Stimulated activated CD4-positive, alpha-beta T cell treated with anti-CD3 and anti-CD28 coated beads, Interleukin-1b, Interleukin-23, amount 100 ng/mL, for 1 hour (primary cell): ENCODE measurements at places on chromosomes 1 and 21.

- DNase-seq: no peak
Measured at GRCh38 chr1:79896140-79896539, 889.6 kb upstream of the ADGRL4 start.

GRCh38 chr1:178382372-178382771 lies 114.4 kb downstream of the CLEC20A start:
- no peak for DNase-seq

DNA sequence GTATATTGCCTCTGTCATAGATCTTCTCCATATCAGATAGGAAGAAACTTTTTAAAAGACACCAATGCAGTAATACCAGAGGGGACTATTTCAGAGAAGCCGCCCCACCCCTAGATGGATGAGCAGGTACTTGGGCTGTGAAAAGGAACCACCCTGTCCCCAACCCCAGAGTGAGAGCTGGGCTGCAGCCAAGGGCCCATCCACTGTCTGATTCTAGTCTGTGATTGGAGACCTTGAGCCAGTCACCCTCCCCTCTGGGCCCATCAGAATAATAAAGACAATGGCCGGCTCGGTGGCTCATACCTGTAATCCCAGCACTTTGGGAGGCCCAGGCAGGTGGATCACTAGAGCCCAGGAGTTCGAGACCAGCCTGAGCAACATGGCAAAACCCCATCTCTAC lies 5.0 kb downstream of the CLEC20A start:
- no peak for DNase-seq

- DNase-seq: no peak
Measured at GRCh38 chr1:244633140-244633539, 19.8 kb upstream of the DESI2 start.

DNA sequence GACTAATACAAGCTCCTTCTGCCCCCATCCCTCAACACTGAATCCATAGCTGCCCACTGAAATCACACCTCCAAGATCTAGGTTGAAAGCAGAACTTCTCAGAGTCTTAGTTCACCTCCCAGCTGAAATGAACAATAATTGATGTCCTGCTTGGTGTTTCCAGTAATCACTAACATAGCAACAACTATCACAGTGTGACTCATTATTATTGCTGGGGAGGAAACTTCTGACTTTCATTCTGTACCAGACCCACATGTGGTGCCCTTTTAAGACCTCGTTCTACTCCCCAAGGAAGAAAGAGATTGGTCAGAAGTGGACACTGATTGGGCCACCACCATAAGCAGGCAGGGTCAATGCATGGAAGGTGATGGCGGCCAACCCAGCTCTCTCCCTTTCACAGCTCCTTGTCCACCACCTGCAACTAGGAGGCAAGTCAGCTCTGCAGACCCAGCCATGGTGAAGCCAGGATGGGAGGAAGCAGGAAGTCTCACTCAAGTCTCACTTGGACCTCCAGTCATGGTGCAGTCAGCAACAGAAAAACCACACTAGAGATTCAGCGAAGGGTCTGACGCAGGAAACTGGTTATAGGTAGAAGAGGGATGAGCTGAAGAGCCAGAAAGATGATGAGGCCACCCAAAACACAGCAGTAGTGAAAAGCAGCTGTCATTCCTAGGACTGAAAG lies 720.2 kb downstream of the PTPRU start:
- DNase-seq: no peak

- DNase-seq: no peak
Measured at GRCh38 chr21:46021978-46022544, 40.5 kb downstream of the COL6A1 start.

- DNase-seq: no peak
Measured at GRCh38 chr1:60329651-60330050, 256.1 kb upstream of the C1orf87 start.

DNA sequence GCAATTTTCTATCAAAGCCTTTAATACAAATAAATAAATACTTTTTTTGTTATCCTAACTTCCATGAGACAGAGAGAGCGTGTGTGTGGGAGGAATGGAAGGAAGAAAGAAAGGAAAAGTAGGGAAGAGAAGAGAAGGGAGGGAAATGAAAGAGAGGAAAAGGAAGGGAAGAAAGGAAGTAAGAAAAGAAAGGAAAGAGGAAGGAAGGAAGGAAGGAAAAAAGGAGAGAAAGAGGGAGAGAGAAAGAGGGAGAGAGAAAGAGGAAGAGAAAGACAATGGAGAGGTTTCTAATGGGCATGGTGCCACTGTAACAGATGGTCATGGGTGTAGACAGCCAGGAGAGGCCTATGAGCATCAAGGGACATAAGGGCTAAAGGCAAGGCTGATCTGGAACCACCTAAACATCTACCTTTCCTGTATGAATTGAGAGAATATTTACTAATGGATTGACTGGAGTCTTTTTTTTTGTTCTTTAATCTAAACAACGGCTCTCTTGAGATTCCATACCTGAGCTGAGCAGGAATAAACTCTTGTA lies 234.9 kb downstream of the PTPRC start:
- DNase-seq: no peak

- no peak for DNase-seq
Measured at GRCh38 chr21:40351006-40351405, 483.8 kb downstream of the PCP4 start.

- DNase-seq: no peak
Measured at GRCh38 chr21:38869196-38869595, 63.5 kb downstream of the ETS2 start.

DNA sequence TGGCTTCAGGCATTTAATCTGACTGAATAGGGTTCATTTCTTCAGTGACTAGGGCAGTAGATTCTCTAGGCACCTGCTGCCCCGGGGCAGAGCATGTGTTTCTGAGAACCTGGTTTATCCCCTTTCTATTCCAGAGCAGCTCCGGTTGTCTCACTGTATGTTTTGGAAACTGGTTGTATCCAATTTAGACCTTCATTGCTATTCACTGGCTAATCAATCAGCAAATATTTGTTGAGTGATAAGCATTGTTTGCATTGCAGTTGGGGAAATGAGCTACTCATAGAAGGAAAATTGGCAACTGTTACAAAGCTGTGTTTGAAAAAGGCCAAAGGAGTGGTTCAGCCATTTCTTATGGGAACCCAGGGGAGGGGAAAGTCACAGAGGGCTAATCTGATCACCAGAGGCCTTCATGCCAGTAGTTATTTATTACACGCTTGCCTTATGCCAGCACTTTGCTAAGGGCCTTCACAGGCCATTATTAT lies 2.9 kb downstream of the QSOX1 start:
- no peak for DNase-seq

DNA sequence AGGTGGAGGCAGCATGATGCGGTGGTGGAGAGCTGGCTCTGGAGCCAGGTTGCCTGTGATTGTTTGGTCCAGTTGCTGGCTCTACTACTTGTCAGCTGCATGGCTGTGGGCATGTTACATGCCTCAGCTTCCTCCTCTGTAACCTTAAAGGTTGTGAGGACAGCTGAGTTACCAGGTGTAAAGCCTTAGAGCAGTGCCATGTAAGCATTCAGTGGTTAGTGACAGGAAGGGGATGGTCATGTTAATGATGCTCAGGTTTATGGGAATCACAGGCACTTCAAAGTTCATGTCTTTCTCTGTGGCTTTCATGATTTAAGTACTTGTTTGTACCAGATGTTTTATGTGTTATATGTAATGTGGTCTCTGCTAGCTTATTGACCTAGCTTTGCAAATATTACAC lies 32.6 kb downstream of the PTGFRN start:
- no peak for DNase-seq

- DNase-seq: no peak
Measured at GRCh38 chr1:75720820-75721219, 3.7 kb upstream of the ACADM start.

DNA sequence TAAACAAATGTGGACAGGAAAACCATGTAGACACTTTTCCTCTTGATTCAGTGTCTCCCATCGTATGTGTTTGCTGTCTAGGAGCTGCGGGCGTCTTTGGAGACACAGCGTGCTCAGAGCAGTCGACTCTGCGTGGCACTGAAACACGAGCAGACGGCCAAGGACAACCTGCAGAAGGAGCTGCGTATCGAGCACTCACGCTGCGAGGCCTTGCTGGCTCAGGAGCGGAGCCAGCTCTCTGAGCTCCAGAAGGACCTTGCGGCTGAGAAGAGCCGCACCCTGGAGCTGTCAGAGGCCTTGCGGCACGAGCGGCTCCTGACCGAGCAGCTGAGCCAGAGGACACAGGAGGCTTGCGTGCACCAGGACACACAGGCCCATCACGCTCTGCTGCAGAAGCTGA lies 27.2 kb upstream of the DIP2A start:
- DNase-seq: no peak

DNA sequence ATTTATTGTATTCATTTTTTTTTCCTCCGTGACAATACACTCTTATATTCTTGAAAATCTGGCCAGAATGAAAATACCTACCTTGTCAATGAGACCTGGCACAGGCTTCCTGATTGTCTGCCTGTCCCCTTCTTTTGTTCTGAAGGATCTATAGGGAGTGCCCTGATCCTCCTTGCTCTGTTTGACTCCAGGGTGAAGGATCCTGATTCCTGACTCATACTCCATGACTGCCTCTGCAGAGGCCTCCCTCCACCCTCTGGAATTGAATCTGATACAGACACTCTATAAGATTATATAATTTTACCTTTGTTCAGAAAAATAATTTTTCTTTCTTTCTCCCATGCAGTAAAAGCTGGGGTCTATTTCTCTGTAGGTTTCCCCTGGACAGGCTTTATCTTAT lies 116.2 kb downstream of the HMCN1 start:
- no peak for DNase-seq

DNA sequence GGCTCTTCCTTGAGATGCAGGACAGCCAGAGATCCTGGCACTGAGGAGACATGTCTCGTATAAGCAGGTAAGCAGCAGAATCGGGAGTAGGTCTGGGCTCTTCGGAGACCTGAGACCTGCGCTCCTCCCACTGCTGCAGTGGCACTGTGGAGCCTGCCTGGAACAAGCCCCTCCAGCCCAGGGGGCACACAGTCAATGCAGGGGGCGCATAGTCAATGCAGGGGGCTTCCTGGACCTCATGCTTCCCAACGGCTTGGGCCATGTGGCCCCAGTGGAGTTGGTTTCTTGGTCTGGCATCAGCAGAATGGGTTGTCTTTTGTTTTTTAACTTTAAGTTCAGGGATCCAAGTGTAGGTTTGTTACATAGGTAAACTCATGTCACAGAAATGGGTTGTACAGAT lies 27.9 kb upstream of the EPHA8 start:
- no peak for DNase-seq

DNA sequence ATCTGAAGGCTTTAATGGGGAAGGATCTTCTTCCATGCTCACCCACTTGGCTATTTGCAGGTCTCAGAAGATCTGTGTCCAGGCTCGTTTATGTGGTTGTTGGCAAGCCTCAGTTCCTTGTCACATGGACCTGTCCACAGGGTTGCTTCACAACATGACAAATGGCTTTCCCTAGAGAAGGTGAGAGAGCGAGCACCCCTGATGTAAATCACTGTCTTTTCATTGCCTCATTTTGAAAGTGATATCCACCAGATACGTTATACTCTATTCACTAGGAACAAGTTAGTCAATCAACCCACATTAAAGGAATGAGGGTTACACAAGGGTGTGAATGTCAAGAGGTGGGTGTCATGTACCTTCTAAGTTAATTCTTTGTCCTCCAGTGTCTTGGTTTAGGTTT lies 433.3 kb downstream of the RPS6KC1 start:
- DNase-seq: no peak

- DNase-seq: no peak
Measured at GRCh38 chr1:53766831-53767405, 28.0 kb upstream of the GLIS1 start.

GRCh38 chr1:16458831-16459230 lies 18.3 kb downstream of the NECAP2 start:
- no peak for DNase-seq

DNA sequence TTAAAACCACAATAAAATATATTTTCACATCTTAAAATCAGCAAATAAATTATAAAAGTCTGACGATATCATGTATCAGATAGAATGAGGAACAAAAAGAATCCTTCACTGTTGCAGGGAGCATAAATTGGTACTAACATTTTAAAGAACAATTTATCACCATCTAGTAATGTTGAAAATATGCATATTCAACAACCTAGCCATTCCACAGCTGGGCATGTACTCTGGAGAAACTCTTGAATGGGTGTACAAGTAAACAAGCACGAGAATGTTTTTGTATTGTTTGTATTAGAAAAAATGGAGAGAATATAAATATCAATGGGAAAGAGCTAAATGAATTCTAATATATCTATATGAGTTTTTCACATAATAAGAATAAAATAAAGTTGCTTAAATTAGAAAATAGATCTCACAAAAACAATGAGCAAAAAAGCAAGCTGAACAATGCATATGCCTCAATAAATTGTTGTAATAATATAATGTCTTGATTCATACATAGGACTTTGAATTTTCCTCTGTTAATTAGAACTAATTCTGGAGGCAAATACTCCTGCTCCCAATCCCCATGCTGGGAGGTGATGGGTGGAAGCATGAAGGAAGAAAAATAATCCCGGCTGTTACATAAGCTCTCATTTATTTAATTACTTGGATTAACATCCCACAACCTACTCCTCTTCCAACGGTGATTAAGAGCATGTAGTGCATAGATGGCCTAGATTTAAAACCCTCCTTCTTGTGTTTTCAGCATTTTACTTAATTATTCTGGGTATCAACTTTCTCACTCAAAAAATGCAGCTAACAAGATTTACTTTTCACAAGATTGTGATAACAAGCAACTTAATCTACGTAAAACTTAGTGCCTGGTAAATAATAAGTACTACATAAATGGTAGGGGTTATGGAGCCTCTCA lies 5.5 kb upstream of the FMO2 start:
- no peak for DNase-seq

DNA sequence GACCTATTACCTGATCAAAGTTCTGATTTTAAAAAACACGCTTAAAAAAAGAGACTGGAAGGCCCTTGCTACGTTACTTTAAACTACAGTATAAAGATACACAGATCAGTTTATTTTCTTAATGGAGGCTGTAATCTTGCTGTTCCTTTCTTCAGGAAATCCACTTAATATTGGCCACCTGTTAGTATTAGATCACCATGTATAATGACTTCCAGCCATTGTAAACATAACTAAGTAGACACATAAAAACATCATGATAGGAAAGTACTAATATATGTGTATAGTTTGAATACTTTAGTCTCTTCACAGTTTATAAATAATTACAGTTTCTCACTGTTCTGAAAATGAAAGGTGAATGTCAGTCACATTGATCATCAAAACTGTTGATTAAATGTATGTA lies 68.6 kb downstream of the ADGRL2 start:
- no peak for DNase-seq

DNA sequence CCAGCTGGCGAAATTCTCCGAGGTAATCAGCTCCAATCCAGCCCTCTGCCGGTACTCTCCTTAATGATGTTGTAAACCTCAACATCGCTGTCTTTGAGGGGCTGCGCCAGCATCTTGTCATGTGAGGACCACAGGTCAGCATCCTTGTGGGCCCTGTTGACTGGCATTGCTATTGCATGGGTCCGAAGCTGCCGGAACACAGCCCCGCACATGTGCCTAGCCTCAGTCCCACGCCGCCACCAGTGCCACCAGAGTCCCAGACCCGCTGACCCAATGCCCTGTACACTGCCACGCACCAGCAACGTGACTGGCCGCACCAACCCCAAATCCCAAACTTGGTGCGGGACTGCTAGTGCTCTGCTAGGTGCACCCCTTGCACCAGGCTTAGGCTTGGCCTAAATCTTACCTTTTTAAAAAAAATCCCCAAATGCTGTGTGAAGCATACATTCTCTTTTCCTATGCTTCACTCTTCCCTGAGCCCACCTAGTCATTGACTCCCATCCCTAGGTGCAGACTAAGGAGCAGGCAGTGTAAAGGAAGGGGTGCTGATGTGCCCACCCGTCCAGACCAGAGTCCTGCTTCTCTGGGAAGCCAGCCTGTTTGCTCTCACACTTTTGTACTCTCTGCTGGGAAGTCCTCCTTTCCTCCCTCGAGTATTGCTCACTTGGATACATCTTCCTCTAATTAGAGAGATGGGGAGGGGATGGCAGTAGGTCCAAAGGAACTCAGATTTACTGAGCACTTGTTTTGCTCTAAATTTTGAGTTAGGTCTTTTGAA lies 81.9 kb upstream of the ARTN start:
- DNase-seq: no peak
